ENCODE measurements at places on chromosomes 5 and 9.

DNA sequence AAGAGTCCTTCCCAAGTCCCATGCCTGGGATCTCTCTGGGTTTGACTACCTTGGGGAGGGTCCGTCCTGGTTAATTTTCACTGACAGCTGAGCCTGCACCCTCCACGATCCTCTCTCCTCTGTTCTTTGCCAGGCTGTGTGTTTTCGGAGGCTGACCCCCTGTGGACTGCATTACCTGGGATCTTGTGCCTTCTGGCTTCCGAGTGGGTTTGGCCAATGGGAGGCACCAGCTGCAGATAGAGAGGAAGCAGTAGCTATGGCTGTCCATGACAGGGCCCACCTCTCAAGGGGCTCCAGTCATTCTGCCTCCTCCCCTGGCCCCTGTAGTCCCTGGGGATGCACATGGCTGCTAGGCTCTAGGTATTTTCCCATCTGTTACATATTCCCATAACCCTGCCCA, 285.0 kb downstream of the DMRT2 start:
- no peak for DNase-seq

GRCh38 chr9:37025071-37025822, 8.8 kb downstream of the PAX5 start:
- DNase-seq = no peak

DNA sequence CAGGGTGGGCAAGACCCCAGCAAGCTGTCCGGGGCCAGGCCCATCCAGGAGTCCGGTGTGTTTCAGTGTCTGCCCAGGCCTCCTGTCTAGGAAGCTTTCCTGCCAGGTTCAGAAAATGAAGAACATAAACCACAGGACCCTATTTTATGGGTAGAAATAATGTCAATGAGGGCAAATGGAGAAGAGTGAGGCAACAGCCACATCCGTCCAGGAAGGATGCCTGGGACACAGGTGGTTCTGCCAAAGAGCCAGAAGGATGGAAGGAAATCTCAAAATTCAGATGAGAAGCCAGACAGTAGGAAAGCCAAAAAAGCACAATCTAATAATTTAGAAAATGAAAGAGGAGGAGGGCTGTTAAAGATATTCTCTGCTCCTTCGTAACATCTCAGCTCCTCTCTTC, 262.3 kb downstream of the AUH start:
- no peak for DNase-seq

DNA sequence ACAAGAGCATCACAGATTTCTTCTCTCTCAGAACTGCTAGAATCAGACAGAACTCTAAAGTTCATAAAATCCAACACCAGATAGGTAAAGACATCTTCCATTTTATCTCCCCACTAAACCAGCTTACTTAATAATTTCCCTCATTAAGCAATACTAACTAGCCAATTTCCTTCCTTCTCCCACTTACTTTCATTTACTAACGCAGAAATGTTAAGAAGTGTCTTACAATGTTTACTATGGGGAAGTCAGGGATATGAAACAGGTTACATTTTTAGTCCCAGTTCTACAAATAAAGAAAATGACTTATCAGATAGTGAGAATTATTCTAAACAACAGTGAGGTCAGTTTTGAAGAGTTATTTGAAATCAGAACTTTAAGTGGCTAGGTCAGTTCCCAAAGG, 236.5 kb downstream of the FBXL17 start:
- no peak for DNase-seq

DNA sequence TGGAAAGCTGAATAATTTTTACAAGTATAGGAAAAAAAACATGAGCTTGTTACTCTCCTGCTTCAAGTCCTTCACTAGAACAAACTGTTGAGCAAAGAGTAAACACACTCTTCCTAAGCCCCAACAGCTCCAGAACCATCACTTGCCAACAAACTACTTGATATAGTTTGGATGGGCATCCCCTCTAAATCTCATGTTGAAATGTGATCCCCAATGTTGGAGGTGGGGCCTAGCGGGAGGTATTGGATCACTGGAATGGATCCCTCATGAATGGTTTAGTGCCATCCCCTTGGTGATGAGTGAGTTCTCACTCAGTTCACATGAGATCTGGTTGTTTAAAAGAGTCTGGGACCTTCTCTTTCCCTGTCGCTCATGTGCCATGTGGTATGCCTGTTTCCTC, 82.8 kb downstream of the PLPP1 start:
- no peak for DNase-seq

DNA sequence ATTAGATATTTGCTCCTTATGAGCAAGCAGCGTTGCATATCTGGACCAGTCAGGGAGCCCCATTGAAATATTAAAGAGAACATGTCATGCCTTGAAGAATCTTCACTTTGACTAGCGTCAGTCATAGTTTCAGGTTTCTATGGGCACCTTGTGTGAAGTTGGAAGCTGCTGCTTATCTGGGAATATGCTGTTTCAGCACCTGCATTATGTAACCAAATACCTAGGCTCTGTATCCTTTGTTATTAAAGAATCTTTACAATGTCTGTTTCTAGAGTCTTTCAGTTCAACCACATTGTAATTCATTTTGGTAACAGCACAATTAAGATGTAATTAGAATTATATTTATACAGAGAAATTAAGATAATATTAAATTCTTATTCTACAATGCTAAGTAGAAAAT, 818.8 kb upstream of the TYRP1 start:
- DNase-seq = no peak

- DNase-seq = no peak
Measured at GRCh38 chr5:129098488-129099183, 4.1 kb downstream of the ISOC1 start.

DNA sequence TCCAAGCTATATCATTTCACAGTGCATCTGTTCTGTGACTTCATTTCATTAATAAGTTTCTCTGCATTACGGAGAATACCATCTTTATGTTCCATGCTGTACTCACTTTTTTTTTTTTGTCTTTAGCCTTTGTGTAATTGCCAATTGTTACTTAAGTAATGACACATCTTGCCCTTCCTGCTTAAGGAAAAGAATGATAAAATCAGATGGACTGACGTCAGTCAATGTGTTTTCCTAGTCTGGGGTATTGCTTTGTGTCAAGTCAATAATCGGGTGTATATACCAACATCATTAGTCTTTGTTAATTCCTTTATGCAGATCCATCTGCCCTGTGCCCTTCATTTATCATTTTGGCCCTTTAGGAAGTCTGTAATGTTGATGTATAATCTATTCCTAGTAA, 133.5 kb downstream of the CD180 start:
- DNase-seq = no peak

GRCh38 chr5:171702135-171702770, 83.4 kb upstream of the SMIM23 start:
- DNase-seq = no peak

GRCh38 chr9:72635197-72635596, 113.8 kb downstream of the TMC1 start:
- DNase-seq = no peak

DNA sequence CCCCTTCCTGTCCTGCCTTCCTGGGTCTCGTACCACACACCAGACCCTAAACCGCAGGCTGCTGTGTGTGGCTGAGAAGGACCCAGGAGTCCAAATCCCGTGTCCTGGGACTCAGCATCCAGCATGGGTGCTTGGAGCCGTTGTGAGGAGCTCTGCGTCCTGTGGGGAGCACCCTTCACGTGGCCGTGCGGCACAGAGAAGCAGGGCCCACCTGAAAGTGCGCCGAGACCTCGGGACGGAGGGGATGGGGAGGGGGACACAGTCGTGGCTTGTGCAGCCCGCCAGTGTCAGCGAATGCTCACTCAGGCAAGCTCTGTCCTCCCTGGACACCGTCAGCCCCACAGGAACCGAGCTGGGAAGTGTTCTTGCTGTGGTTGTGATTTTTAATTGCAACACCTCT, 244.6 kb downstream of the CACNA1B start:
- no peak for DNase-seq

- no peak for DNase-seq
Measured at GRCh38 chr5:156189628-156190027, 137.3 kb upstream of the SGCD start.

Data from activated effector memory CD4-positive, alpha-beta T cell treated with anti-CD3 and anti-CD28 coated beads, Interleukin-2, amount 50 U/mL, for 16 hours (primary cell).